Fibroblast of skin of abdomen (primary cell): ENCODE measurements at places on chromosomes 6 and 20.

DNA sequence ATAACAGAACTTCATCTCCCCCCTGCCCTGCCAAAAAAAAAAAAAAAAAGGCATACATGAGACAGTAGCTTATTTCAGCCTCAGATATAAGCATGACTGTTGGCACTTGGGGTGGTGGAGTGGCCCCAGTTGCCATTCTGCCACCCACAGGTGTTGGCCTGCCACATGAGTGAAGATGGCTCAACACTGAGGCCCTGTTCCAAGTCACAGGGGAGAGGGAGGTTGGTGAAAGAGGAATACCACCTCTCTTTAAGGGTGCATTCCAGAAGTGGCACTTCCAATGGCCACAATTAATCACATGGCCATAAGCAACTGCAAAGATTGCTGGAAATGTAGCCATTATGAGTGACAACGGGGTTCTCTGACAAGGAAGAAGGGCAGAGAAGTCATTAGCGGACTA, 61.9 kb upstream of the JARID2 start:
- DNase-seq, result no peak

DNA sequence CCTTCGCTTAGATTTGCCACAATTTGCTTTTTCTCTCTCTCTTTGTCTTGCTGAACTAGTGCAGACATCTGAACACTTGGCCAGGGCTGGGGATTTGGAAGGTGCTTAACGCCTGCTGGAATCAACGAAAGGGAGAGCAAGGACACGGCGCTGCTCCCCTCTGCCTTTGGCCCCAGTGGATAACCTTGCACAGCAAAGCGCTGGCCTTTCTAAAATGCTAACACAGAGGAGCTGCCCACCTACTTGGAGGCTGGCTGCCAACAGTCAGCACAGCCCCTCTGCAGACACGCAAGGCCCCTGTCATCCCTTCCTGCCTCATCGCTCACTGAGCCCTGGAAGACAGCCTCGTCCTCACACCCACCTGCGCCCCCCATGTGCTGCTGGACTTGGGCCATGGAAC, 37.5 kb downstream of the C20orf203 start:
- peak; percentile 48 for DNase-seq

GRCh38 chr6:149372062-149372461, 28.0 kb upstream of the SUMO4 start:
- DNase-seq, result no peak

- no peak for DNase-seq
These were observed 36.8 kb downstream of the CENPW start for GRCh38 chr6:126376682-126377081.

DNA sequence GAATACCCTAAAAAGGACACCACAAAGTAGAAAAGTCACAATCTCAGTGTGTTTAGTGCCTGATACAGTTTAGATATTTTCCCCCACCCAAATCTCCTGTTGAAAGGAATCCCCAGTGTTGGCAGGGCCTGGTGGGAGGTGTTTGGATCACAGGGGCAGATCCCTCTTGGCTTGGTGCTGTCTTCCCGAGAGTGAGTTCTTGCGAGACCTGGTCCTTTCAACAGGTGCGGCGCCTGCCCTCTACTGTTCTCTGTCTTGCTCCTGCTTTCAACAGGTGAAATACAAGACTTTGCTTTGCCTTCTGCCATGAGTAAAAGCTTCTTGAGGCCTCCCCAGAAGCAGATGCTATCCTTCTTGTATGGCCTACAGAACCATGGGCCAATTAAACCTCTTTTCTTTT, 534.3 kb upstream of the NRSN1 start:
- no peak for DNase-seq

DNA sequence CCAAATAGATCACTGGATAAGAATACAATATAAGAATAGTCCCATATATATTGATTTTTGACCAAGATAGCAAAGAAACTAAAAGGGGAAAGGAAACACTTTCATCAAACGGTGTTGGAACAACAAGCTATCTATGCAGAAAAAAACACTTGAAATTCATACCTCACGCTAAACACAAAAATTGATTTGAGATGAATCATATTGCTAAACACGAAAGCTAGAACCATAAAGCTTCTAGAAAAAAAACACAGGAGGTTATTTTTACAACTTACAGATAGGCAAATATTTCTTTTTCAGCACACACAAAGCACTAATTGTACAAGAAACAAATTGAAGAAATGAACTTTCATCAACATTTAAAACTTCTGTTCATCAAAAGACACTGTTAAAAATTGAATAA, 36.7 kb upstream of the TMEM14A start:
- no peak for DNase-seq

- no peak for DNase-seq
These were observed 24.7 kb downstream of the MYT1 start for GRCh38 chr20:64188682-64189529.

- DNase-seq, result peak; percentile 71
These were observed 134.4 kb downstream of the ARHGAP18 start for GRCh38 chr6:129575378-129576118.

DNA sequence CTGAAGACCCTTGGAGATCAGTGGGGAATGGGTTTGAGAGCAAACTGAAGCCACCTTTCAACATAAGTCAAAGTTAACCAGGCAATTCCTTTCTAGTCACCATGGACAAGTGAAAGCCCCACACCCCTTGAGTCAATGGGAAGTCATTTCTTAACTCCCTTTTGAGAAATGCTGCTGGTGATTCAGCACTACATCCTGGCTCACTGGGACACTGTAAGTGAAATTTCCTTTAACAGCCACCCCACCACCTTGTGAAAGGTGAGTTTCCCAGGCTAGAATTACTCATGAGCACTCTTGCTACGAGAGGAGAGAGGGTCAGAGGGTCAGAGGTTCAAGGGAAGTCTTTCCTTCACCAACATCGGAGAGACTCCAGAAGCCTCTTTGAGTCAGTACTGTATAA, 93.3 kb upstream of the MARCKS start:
- peak; percentile 54 for DNase-seq

DNA sequence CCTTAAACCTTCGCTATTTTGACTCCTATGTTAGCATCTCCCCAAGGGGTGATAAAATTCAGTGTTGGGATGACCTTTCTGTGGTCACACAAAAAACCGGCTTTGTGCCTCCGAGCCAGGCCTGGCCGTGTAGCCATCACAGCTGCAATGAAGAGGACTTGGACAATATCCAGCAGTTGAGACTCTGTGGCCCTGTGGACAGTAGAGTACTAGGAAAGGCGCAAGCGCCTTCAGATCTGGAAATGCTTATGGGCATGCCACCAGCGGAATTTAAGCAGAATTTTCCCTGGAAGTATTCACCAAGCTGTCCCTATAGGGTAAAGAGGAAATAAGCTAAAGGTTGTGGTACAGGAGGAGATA, 63.3 kb upstream of the SLC2A12 start:
- no peak for DNase-seq

- DNase-seq, result no peak
These were observed 10.7 kb upstream of the SLCO4A1 start for GRCh38 chr20:62631336-62632308.

DNA sequence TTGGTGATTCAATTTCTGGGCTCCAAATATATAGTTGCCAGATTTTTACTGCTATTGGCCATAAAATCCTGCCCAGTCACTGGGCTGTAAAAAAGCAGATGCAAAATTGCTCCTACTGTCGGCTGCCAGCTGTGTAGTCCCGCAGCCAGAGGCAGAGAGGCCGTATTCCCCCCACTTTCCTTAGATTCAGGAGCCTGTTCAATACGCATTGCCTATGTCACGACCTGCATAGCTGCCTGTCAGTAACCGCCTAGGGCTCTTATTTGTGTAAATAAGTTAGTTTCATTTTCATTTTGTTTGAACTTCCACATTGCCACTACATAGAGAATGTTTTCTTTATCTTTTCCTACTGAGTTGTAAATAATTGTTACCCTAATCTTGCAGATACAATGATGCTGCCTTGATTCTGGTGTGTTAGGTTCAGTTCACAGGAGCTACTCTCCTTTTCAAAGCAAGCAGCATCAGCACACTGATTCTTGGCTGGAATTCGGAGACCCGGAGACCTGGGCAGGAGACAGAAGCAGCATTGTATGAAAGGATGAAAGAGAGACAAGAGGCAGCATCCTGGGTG, 46.0 kb upstream of the UST start:
- DNase-seq, result peak; percentile 42

- no peak for DNase-seq
These were observed 71.5 kb downstream of the RPP40 start for GRCh38 chr6:4932228-4932903.

- DNase-seq, result no peak
These were observed 434 bp downstream of the ZKSCAN4 start for GRCh38 chr6:28251661-28252008.

DNA sequence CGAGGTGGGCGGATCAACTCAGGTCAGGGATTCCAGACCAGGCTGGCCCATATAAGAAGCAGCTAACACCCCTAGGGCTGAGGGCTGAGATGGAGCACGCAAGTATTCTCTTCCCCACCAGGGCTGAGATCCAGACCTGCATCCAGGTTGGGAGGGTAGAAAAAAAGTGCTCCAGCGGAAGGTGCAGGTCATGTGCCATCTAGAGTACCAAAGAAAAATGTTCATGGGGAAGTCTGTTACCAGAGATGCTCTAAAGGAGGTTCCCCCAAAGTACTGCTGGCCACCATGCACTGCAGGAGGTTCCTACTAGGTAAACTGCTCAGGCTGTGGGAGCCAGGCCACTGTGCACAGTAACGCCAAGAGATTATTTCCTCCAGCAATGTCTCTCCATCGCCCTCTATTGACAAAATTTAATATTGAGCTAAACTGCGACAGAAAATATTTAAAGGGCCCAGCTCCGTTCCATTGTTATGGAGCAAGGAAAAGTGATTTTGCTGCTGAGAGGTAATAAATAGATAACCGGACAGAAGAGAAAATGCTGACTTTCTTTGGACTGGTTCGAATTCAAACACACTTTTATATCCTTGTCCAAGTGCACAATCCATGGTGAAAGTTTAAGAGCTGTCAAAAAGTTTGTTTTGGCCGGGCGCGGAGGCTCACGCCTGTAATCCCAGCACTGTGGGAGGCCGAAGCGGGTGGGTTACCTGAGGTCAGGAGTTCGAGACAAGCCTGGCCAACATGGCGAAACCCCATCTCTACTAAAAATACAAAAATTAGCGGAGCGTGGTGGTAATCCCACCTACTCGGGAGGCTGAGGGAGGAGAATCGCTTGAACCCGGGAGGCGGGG, 159.9 kb downstream of the OR2B2 start:
- peak; percentile 78 for DNase-seq
